ENCODE measurements at places on chromosomes 3 and 15.

DNA sequence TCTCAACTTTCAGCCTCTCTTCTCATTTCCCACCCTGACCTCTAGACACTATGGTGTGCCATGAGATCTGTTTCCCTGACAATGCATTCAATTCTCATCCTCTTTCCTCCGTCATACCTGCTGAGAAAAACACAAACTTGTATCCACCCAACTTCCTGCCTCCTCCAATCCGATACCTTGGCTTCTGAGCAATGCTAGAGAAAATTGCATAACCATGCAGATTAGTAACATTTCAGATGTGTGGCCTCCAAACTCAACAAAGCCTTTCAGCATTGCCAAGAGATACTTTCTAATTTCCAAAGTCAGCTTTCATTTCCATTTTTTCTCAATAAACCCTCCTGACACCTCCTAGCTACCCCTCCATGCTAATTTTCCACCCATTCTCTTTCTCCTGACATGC lies 88.5 kb downstream of the MINAR1 start:
- DNase-seq, result no peak

GRCh38 chr15:91874992-91875660 lies 21.6 kb downstream of the SLCO3A1 start:
- no peak for DNase-seq

DNA sequence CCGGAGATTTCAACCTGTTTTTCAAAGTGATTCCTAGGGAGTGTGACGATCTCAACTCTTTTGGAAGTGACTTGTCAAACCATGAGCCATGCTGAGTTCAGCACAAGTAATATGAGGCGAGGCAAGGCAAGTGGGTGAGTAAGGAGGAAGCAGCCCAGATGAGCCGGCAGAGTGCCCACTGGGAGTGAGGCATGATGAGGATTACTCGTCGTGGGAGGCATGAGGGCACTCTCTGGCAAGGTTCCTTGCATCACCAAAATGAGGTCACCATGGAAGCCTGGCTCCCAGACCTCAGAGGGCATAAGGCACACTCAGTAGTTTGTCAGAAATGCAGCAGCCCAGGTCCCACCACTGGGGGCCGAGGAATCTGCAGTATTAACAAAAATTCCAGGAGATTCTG lies 636.1 kb downstream of the MAGI1 start:
- no peak for DNase-seq

DNA sequence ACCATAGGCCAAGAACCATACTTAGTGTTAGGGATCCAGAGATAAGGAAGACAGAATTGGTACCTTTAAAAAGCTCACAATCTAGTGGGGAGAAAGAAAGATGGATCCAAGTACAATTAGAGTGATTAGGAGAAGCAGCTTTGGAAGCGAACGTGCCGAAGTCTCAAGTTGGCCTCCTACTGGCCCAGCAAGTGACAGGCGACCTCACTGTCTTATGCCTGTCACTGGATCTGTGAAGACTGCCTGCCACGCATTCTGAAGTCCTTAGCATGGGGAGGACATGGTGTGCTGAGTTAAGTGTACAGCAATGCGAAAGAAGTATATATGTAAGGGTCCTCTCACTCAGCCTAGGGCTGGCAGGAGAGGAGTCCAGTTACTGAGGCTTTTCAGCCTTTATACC lies 141.0 kb downstream of the GABRB3 start:
- no peak for DNase-seq

- no peak for DNase-seq
Measured at GRCh38 chr15:92625251-92625980, 30.2 kb downstream of the FAM174B start.

- DNase-seq, result no peak
Measured at GRCh38 chr3:194446172-194446571, 40.6 kb downstream of the ATP13A3 start.

All from glutamatergic neuron (in vitro differentiated cells).